Inflammatory macrophage treated with lipopolysaccharide for 4 hours (primary cell): ENCODE measurements at places on chromosomes 3 and 15.

- DNase-seq, result peak; percentile 79
Measured at GRCh38 chr15:50879016-50879617, 29.4 kb upstream of the AP4E1 start.

- no peak for DNase-seq
Measured at GRCh38 chr3:61600195-61600594, 38.8 kb downstream of the PTPRG start.

DNA sequence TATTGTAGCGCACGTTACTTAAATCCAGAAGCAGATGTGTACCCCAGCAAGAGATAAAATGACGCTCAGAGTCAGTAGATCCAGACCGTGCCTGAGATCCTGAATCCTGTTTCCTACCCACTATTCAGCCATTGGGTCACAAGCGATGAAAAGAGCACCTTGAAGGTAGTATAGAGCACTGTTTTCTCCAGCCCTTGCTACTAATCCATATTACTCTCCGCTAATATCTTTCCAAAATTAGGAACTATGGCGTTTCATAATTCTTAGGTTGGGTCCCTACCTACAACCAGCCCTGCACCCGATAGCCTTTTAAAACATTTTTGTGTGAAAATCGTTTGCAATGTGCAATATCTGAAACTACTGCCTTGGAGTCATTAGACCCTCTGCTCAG is 596 bp downstream of the BTD start:
- no peak for DNase-seq

GRCh38 chr3:168476360-168476980 is 380.7 kb upstream of the GOLIM4 start:
- DNase-seq, result no peak

DNA sequence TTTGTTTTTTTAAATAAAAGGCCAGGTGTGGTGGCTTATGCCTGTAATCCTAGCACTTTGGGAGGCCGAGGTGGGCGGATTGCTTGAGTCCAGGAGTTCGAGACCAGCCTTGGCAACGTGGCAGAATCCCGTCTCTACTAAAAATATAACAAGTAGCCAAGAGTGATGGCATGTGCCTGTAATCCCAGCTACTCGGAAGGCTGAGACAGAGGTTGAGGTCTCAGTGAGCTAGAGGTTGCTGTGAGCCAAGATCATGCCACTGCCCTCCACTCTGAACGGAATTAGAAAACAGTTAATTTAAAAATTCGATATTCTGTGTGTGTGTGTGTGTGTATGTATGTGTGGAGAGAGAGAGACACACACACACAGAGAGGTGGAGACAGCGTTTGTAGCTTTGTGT is 58.8 kb downstream of the TCF12 start:
- no peak for DNase-seq

GRCh38 chr3:83946554-83946953 is 1012.2 kb upstream of the CADM2 start:
- no peak for DNase-seq

DNA sequence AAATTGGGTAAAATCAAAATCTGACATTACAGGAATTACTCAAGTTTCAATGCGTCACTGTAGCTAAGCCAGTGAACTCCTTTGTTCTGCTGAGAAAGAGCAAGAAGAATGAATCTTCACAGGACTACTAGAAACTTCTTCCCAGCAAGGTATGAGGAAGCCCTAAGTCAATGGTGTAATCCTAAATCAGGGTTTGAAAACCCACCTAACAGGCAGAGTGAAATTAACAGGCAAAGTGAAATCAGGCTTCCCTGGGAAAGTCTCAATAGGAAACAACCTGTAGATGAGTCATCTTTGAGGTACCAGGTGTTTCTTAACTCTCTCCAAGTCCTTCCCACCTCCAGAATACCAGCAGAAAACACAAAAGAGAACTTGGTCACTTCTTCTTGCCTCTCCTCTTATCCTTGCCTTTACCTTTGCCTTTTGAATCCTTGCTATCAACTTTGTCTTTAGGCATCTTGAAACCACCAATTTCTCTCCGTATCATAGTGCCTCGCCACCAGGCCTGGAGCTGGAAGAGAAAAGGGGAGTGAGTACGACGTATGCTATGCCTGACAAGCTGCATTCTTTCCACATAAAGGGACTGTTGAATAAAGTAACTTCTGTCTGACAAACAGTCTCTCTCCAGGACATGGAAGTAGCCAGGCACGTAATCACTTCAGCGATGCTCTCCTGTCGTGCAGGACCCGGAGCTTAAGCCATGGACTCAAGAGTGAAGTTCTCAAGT is 60.6 kb upstream of the RPL35A start:
- no peak for DNase-seq

DNA sequence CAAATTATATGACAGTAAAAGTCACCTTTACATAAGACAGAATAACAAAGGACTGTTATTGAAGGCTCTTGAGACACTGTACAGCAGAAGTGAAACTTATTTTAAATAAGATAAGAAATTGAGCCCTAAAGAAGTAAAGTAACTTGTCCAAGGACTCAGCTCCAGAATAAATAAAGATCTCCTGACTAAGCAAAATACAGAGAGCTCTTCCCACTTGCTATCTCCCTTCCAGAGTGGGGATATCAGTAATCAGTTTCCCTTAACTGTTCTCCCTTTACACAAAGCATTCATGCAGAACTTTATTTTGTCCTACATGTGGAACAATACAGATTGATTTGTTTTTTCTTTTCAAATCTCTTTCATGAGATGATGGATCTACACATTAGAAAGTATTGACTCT is 129.5 kb upstream of the BHLHE40 start:
- no peak for DNase-seq

GRCh38 chr15:78415284-78415683 is 22.7 kb upstream of the IREB2 start:
- no peak for DNase-seq

DNA sequence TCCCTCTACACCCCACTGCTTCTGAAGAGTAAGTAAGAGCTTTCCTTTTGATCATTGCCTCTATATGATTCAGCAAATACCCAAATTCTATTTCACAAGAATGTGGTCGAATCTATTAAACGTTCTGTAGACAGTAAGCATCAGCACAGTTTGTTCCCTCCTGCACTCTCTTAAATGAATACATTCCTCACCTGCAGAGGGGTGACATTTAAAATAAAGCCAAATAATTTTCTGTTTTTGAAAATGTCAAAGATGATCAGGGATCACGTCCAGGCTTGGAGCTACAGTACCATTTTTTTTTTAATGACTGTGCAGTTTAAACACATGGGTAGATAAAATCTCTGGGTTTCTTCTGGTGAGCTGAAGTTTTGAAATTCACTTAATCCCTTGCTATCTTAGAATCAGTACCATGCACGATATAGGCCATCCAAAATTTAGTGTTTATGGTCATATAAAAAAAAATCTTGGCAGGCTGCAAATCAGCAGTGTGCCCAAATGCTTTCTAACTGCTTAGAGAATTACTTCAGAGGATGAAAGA is 12.8 kb downstream of the PYDC2 start:
- no peak for DNase-seq

- no peak for DNase-seq
Measured at GRCh38 chr3:122755491-122755890, 38.1 kb downstream of the HSPBAP1 start.

- no peak for DNase-seq
Measured at GRCh38 chr15:60973637-60974415, 255.3 kb downstream of the RORA start.

- DNase-seq, result peak; percentile 1
Measured at GRCh38 chr3:137692803-137693431, 71.2 kb upstream of the SOX14 start.

GRCh38 chr3:124248471-124249028 is 256.6 kb upstream of the ROPN1 start:
- peak; percentile 25 for DNase-seq

DNA sequence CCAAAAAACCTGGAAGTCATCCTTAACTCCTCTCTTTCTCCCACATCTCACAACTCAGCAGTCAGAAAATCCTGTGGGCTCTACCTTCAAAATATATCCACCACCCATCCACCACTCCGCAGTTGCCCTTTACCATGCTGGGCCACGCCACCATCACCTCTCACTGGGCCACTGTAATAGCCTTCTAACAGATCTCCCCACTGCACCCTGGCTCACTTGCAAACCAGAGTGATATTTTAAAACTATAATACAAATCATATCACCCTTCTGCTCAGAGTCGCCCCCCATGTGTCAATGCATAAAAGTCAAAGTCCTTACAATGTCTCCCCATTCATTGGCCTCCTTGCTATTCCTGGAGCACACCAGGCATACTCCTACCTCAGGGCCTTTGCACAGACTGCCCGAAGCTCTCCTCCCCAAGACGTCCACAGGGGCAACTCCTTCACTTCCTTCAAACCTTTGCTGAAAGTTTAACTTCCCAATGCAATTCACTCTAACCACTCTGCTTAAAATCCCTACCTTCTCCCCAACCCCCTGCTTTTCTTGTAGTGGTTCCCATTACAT is 1.5 kb upstream of the LIPC start:
- no peak for DNase-seq

- no peak for DNase-seq
Measured at GRCh38 chr15:62901087-62901486, 141.5 kb upstream of the TPM1 start.

GRCh38 chr15:63372018-63372705 is 9.5 kb downstream of the CA12 start:
- DNase-seq, result peak; percentile 97

DNA sequence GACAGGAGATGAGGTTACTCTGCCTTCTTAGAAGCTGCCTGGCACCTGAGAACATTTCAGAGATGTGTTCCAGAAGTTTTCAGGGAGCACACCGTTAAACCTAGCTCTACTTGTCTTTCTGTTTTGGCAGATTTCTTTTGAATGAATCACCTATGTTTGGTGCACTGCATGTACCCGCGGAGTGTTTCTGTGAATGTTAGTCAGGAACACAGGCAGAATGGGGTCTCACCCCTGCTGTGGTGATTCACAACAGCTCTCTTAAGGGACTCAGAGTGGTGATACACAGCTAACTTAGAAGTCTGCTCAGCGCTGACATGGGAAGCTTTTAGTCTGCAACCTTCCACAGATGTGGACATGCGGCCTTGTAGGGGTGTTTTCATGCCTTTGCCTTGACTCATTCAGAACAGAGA is 24.0 kb downstream of the TSEN2 start:
- no peak for DNase-seq

- DNase-seq, result no peak
Measured at GRCh38 chr3:56222866-56223265, 245.4 kb downstream of the ERC2 start.

GRCh38 chr3:32817558-32818228 is at the start of gene TRIM71:
TRIM71 (plus strand) TSS chr3:32817997; CDS start chr3:32818081, 84 bp downstream.
- no peak for DNase-seq

DNA sequence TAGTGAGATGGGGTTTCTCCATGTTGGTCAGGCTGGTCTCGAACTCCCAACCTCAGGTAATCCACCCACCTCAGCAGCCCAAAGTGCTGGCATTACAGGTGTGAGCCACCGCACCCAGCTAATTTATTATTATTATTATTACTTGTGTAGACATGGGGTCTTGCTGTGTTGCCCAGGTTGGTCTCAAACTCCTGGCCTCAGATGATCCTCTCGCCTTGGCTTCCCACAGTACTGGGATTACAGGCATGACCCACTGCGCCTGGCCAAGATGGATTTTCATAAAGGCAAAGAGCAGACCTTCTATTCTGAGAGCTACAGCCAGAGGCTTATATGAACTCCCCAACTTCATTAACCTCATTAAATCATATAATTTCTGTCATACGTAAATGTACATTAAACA is 17.2 kb downstream of the PTPN9 start:
- DNase-seq, result no peak

DNA sequence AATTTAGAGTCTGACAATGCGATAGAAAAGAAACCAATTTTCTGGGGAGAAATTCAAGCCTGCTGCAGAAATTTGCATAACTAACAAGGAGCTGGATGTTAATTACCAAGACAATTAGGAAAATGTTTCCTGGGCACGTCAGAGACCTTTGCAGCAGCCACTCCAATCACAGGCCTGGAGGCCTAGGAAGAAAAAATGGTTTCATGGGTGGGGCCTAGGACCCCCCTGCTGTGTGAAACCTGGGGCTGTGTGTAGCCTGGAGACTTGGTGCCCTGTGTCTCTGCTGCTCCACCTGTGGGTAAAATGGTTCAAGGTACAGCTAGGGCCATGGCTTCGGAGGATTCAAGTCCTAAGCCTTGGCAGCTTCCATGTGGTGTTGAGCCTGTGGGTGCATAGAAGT is 837.9 kb downstream of the OTOL1 start:
- no peak for DNase-seq

DNA sequence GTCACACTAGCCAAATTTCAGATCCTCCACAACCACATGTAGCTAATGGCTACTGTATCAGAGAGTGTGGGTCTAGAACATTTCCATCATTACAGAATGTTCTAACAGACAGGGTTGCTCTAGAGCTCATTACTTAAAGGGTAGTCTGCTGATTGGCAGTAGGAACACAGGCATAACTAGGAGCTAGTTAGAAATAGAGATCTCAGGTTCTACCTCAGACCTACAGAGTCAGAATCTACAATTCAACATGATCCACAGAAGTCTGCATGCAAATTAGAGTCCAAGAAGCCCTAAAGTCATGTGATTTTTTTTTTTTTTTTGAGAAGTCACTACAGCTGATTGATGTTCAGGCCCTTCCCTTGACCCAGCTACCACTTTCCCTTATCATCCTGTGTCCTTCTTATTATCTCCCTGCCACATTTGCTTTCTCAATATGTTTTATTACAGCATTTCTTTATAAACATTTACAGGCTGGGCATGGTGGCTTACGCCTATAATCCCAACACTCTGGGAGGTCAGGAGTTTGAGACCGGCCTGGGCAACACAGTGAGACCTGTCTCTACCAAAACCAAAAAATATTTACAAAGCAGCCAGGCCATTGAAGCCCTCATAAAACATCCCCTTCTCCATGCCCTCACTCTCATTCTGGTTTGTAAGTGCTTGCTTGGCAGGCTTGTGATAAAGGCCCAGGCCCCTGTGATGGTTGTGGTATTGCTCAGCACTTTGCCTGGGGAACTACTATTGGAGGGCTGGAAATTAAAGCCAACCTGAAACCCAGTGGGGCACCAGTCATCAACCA is 3.8 kb upstream of the ABHD5 start:
- no peak for DNase-seq

DNA sequence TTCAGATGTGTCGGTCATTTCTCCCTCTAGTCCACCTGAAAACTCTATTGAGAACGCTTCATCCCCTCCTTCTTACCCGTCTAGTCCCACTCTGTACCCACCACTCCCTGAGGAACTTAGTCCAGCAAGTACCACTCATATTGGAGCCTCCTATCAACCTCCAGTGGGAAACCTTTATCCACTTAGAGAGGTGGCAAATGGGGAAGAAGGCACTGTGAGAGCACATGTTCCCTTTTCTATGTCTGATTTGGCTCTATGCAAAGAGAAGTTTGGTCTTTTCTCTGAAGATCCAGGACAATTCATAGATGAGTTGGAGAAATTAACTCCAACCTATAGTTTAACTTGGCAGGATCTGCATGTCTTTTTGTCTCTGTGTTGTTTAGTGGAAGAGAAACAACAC is 17.0 kb upstream of the RPN1 start:
- DNase-seq, result no peak
